Stimulated activated CD8-positive, alpha-beta memory T cell treated with anti-CD3 and anti-CD28 coated beads, Interleukin-7, amount 100 ng/mL, for 4 hours (primary cell): ENCODE measurements at places on chromosomes 4 and X.

DNA sequence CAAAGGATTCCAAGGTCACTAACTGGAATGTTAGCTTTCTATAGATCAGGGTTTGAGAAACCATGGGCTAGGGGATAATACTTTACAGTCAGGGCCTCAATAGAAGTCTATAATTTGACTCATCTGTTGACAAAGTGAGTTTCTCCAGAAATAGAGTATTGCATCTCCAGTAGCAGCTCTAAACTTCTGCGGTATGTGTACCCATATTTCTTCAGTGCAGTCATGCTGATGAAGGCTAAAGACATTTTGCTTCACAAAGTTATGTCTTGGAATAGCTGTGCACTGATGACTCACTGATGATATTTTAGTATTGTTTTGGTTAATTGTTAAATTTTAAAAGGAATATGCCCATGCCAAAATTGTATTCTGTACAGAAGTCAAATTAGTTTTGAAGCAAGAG lies 464.9 kb upstream of the AMOT start:
- no peak for DNase-seq

DNA sequence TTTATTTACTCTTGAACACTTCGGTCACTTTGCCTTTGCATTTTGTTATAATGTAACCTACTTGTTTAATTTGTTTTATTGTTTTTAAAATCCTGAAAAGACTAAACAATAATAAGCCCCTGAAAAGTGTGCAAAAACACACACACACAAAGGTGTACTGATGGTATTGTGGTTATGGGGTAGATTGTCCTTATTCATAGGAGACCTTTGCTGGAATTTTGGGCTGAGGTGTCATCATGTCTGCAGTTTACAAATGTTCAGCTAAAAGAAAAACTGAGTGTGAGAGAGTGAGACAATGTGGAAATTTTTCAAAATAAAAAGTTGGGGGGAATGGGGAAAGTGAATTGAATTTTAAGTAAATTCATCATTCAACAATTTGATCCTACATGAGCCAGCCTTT lies 174.9 kb downstream of the QDPR start:
- DNase-seq, result no peak

DNA sequence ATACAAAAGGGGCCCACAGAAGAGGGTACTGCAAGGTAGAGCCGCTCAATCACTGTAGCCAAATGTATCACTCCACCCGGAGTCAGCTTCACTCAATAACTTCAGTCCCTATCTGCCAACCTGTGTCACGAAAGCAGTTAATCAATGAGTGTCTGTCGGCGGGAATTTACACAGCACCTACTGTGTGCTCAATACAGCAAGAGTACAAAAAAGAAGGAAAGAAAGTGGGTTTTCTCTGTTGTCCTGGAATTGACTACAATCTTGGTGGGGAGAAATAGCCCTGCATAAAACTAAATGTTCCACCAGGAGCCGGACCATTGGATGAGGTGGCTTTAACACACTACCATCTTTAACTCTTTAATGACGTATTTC lies 780 bp upstream of the NKRF start:
- no peak for DNase-seq

DNA sequence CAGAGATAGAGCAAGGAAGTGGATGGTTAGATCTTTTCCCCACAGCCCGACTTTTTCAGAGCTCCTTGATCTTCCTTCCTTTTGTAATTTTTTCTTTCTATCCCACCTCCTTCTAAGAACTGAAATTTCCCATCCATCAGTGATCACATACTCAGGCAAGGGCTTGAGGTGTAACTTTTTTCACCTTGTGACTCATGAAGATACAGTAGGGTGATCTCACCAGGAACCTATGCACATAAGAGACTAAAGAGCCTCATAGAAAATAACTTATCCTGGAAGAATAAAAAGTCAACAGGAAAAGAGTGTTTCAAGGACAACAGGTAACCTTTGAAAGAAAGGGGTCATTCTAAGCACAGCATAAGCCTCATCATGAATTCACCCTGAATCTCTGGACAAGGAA lies 131.2 kb upstream of the HCCS start:
- no peak for DNase-seq

DNA sequence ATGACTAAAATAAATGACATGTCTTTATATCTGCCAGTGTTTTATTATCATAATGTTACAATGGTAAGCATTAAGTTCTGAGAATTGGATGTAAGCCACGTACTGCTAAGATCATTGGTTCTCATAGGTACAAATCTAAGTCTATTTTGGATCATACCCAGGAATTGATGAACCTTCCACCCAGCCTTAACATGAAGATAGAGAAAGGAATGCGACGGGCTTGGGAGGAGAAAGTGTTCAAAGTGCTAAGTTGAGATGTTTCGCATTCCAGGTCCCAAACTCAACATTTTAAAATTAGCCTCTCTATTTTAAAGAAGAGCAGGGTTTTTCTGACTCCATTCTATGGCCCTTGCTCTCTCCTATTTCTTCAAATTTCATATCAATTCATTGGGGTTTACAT lies 54.9 kb upstream of the FRAS1 start:
- no peak for DNase-seq

DNA sequence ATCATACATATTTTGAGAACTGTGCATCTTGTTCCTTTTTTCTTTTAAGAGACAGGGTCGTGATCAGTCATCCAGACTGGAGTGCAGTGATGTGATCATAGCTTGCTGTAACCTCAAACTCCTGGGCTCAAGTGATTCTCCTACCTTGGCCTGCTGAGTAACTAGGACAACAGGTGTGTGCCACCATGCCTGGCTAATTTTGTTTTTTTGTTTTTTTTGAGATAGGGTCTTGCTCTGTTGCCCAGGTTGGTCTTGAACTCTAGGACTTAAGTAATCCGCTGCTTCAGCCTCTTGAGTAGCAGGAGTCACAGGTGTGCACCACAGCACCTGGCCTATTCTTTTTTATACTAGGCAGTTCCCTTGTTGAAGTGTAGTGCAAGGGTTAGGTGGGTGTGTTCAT lies 24.6 kb downstream of the KDM6A start:
- no peak for DNase-seq

GRCh38 chrX:71458866-71459265 lies 74.0 kb upstream of the OGT start:
- no peak for DNase-seq

DNA sequence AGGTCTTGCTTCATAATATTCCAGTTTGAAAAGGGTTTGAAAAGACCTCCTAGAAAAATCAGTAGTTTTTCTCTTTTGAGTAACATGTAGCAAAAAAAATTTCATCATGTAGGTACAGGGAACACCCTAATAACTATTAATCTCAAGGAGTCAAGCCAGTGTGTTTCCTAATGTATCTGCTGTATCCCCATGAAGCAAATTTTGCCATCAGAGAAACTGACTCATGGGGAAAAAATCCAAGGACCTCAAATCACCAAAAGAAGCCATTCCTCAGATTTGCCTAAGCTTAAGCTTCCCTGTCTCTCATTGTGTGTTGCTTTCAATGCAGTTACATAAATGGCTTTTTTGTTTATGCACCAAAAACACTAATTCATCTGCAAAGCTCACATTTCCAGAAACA lies 29.7 kb downstream of the F9 start:
- no peak for DNase-seq

GRCh38 chr4:54543088-54543795 lies 114.5 kb upstream of the KIT start:
- DNase-seq, result no peak

DNA sequence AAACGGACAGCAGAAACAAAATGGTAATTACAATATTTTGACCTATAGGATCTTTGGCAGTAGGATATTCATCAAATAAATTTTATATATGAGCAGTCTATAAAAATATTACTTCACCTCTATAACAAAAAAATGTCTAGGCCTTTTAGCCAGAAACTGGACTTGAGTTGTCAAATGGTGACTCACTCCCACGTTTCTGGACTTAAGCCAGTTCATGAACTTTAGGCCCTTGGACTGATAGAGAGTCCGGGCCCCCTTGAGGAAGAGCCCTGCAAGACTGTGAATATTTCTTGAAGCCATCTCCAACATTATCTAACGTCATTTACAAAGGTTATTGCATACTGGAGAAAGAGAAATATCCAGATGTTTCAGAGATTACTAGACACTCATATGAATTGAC lies 106.8 kb upstream of the FAM47A start:
- no peak for DNase-seq

- no peak for DNase-seq
Observed at GRCh38 chrX:12891915-12892506, 14.4 kb upstream of the TLR8 start.

- no peak for DNase-seq
Observed at GRCh38 chrX:47180346-47180745, 13.3 kb upstream of the UBA1 start.

DNA sequence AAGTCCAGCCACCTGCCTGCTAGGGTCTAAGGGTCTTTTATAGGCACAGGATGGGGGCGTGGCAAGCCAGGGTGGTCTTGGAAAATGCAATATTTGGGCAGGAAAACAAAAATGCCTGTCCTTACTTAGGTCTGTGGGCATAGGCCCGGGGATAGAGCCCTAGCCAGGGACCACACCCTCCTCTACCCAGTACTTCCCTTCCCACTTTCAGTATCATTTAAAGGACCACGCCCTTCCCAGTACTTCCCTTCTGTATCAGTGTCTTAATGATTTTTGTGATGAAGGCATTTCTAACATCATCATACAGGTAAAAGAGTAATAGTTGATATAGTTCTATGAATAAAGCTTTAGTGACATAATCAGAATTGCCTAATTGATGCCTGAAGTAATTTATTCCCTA lies 11.4 kb downstream of the BANK1 start:
- DNase-seq, result no peak

DNA sequence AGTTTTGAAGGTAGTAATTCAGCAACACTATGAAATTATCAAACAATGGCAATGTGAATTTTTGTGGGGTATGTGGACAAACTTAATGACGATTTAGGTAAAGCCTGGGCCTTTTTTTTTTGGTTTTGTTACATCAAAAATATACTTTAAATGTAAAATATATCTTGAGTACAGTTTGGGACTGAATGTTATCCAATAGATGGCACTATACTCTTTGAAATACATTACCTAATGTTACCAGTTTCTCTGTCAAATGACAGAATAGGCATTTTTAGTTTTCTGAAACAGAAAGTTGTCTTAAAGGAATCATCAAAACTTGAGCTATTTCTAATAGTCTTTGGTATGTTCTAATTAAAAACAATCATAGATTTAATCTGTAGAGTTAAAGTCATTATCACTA lies 1651.9 kb downstream of the C4orf33 start:
- no peak for DNase-seq

GRCh38 chrX:30153175-30153880 lies 62.0 kb upstream of the MAGEB2 start:
- DNase-seq, result no peak

- DNase-seq, result no peak
Observed at GRCh38 chrX:136354201-136354600, 53.4 kb downstream of the ADGRG4 start.

DNA sequence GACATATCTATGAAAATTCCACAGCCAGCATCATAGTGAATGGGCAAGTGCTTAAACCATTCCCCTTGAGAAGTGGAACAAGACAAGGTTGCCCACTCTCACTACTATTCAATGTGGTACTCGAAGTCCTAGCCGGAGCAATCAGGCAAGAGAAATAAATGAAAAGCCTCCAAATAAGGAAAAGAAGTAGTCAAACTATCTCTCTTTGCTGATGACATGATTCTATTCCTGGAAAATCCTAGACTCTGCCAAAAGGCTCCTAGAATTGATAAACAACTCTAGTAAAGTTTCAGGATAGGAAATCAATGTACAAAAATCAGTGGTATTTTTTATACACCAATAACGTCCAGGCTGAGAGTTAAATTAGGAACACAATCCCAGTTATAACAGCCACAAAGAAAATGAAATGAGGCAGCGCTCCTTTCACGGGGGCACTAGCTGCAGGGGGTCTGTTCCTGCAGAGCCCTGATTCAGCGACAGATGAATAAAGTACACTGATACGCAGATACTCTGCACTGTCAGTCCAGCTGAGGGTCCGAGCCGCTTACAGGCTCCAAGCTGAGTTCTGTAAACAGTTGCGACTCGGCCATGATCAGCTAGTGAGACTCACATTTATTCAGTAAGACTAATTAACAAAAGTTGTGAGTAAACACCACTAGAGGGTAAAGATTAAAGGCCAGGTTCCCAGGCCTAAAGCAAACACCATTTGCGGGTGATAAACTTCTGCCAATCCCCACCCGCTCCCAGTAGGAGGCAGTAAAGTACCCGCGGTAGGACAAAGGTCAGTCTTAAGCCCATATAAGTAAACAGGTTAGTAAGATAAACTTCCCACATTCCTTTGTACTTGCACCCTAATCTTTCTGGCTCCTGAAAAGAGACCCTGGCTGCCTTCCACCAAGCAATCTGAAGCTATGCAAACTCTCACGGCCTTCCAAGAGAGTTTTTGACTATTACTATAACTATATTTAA lies 290.6 kb upstream of the GRID2 start:
- DNase-seq, result no peak

GRCh38 chr4:52638717-52639116 lies 20.4 kb downstream of the USP46 start:
- DNase-seq, result no peak
